ENCODE measurements at places on chromosomes 3 and 15.

GRCh38 chr3:53123510-53123909 is 6.7 kb downstream of the RFT1 start:
- no peak for DNase-seq

- no peak for DNase-seq
Observed at GRCh38 chr15:29040370-29040751, 154.6 kb downstream of the APBA2 start.

GRCh38 chr3:76726034-76726433 is 313.9 kb upstream of the ROBO2 start:
- no peak for DNase-seq

GRCh38 chr3:141201122-141201521 is 30.5 kb upstream of the PXYLP1 start:
- DNase-seq = no peak

GRCh38 chr15:85795337-85796305 is 896 bp upstream of the KLHL25 start:
- no peak for DNase-seq
